ENCODE measurements at places on chromosomes 5 and 9.

GRCh38 chr5:42689391-42689790, 67.2 kb upstream of the CCDC152 start:
- no peak for DNase-seq

GRCh38 chr9:22395687-22396141, 50.9 kb upstream of the DMRTA1 start:
- DNase-seq = no peak

DNA sequence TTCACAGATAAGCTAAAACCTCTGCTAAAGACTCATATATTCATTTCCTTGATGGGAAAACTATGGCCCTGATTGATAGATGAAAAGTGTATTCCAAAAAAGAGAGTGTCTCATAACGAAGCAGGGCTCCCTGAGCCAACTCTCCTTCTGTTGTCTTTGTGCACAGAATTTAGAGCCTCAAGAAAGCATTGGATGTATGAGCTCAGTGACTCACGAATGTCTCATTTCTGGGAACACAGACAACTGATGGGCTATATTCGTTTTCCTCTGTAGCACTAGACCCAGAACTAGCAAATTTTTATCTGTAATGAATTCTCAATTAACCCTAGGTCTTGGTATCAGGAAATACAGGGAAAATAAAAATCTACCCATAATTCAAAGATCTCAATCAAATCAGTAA, 88.4 kb downstream of the LMNB1 start:
- DNase-seq = no peak

- no peak for DNase-seq
Measured at GRCh38 chr5:97544678-97545077, 361.6 kb upstream of the RIOK2 start.

DNA sequence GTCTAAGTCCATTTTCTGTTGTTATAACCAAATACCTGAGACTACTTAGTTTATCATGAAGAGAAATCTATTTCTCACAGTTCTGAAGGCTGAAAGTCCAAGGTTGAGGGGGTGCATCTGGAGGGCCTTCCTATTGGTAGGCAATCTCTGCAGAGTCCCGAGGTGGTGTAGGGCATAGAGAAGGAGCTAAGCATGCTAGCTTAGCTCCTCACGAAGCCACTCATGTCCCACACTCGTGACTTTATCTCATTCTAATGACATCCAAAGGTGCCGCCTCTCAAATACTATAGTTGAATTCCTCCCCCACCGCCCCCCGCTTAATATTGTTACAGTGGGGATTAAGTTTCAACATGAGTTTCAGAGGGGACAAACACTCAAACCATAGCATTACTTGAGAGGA, 36.0 kb upstream of the ZBED3 start:
- no peak for DNase-seq

- no peak for DNase-seq
Measured at GRCh38 chr5:150320044-150320613, 17.4 kb upstream of the ARSI start.

DNA sequence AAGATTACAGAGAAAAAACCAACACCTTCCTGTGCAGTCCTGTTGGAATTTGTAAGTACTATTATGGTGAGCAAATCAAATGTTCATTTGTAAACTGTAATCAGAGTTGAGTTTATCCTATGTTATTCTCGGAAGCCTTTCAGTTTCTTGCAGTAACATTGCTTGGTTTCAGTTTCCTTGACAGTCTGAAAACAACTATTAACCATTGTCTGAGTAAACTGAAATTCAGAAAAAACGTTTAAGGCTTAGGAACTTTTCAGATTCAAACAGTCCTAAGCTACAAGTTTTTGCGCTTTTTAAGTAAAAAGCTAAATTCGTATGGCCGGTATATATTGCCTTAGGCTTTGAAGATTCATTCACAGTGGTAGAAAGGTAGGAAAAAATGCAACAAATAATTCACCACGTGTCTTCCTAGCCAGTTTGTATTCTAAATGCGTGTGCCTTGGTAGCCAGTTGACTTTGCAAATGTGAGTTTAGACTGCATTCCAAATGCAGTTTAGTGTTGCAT, 2.5 kb downstream of the GPBP1 start:
- DNase-seq = no peak

DNA sequence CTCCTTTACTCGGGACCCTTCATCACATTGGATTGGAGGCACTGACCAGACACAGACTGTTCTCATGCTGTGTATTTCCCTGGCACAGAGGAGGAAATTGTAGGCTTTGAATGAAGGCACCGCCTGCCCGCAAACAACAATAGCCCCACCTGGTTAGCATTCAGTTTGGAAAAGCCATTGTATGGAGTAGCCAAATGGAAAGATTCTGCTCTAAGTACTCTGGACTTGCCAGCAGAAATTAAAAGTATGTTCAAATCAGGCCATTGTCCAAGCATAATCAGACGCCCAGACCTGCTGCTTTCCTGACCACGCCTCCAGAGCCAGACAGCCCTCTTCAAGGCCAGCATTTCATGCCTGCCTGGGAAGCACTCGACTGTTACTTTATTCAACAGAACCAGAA, 8.0 kb upstream of the SEMA4D start:
- DNase-seq = peak; percentile 41

- no peak for DNase-seq
Measured at GRCh38 chr5:111741278-111741677, 15.7 kb downstream of the NREP start.

- DNase-seq = no peak
Measured at GRCh38 chr5:51378061-51378409, 5.2 kb upstream of the ISL1 start.

GRCh38 chr5:102531506-102531905, 32.7 kb upstream of the SLCO6A1 start:
- no peak for DNase-seq

DNA sequence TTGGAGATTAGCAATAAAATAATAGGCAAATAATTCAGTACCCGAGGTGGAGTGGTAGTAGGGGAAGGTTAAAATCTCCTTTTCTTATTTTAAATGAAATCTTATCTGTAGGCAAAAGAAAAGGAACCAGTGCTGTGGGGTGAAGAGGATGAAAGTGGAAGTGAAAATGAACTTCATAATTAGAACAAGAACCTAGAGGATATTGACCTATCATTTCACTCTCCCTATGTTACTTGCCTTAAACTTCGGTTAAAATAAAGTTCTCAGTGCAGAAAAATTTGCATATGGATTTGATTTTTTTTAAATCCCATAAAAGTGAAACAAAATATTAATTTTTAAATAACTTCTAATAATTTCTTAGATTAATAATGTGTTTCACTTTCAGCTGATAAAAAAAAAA, 1094.9 kb upstream of the C9orf72 start:
- no peak for DNase-seq

- DNase-seq = peak; percentile 74
Measured at GRCh38 chr9:91954841-91955471, 4.9 kb upstream of the ROR2 start.

GRCh38 chr9:5269249-5269715, 35.2 kb downstream of the RLN2 start:
- DNase-seq = no peak

- no peak for DNase-seq
Measured at GRCh38 chr9:73260506-73260905, 108.8 kb downstream of the ANXA1 start.

DNA sequence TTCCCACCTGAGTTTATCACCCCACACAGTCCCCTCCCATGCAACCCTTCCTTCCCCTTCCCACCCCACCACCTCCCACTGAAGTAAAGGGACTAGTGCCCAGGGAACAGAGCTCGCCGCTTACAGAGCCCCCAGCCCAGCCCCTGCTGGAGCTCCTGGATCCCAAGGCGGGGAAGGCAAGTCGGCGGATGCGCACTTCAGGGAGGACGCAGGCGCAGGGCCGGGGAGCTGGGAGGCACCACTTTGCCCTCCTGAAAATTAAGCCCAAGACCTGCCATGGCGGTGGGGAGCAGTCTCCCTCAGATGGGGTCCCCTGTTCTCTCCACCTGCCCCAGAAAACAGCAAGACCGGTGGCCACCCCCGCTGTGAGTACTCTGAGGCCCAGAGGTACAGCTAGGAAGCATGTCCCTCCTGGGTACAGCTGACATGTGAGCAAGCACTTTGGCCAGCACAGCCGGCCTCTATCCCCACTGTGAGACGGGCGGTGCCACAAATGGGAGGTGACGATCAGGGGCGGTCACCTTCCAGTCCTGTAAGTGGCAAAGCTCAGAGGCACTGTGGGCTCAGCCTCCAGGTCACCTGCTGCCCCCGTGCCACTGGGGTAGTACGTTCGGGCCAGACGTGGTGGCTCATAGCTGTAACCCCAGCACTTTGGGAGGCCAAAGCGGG, 45.9 kb downstream of the COL23A1 start:
- no peak for DNase-seq

GRCh38 chr5:173554038-173554955, 62.2 kb downstream of the BOD1 start:
- no peak for DNase-seq

DNA sequence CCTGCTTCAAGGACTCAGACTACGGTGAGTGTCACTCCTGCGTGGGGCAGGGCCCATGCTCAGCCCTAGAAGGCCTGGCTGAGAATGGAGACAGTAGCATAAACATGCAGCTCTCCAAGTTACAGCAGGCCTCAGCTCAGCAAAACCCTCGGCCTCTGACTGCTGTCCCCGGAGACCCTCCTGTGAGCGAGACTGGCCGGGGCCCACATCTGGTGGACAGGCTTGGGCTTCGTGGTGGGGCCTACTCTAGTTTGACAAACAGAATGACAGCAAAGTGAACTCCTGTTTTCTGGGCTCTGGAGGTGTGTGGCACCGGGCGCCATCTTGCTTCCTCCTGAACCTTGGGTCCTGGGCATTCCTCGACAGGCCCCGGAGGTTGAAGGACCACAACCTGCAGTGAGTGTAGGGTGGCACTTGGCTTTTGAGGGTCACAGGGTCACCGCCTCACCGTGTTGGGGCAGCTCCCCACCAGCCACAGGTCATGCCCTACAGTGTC, 97.5 kb downstream of the PHF2 start:
- peak; percentile 46 for DNase-seq

DNA sequence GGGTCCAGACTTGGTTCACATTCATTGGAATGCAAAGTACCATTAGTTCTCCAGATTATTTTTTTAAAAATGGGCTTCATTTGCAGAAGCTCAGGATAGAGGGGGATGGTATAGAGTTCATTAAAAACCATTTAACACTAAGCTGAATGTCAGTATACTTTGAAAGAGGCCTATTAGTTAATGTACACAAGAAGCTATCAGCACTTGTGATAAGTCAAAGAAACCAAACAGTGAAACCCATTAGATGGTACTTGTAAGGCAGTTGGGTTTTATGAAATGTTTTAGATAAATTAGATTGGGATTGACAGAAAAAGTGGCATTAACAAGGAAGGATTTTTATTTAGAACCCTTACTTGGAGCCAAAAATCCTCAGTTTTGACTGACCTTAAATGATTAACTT, 229.2 kb upstream of the MPDZ start:
- no peak for DNase-seq

GRCh38 chr9:116877072-116877471, 190.0 kb downstream of the TRIM32 start:
- DNase-seq = no peak

- no peak for DNase-seq
Measured at GRCh38 chr9:9122230-9122875, 1322.8 kb upstream of the DMAC1 start.

- peak; percentile 65 for DNase-seq
Measured at GRCh38 chr5:154086641-154087040, 47.9 kb downstream of the MFAP3 start.

DNA sequence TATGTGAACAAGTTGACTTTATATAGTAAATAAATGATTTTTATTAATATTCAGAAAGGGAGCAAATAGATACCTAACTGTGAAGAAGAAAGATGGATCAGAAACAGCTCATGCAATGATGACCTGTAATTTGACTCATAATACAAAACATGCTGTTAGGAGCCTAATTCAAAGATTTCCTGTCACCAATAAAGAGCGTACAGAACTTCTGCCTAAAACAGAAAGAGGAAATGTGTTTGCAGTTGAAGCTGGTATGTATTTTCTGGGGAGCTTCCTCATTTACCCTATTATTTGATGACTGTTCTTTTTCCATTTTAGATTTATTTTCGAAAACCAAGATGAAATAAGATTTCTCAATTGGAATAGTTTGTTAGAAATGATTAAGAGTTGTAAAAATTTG, 11.4 kb downstream of the YTHDC2 start:
- DNase-seq = no peak

GRCh38 chr9:87068177-87068840, 121.0 kb upstream of the GAS1 start:
- no peak for DNase-seq

GRCh38 chr9:72579190-72579589, 57.8 kb downstream of the TMC1 start:
- no peak for DNase-seq

DNA sequence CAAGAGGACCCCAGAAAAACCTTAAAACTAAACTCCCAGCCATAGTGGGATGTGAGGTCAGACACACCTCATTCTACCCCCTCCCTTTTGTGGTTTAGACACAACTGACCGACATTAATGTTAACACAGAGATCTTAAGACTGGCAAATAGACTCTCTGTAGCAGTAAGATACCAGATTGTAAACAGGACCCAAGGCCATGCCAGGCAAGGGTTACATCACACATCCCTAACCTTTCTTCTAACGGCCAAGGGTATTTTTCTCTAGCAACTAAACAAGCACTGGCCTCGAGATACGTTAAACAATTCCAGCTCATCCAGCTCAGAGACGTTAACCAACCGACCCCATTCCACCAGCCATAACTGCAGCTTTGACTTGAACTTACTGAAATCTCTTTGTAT, 38.8 kb downstream of the NSUN2 start:
- no peak for DNase-seq

- DNase-seq = no peak
Measured at GRCh38 chr5:40202814-40203440, 476.8 kb upstream of the PTGER4 start.

DNA sequence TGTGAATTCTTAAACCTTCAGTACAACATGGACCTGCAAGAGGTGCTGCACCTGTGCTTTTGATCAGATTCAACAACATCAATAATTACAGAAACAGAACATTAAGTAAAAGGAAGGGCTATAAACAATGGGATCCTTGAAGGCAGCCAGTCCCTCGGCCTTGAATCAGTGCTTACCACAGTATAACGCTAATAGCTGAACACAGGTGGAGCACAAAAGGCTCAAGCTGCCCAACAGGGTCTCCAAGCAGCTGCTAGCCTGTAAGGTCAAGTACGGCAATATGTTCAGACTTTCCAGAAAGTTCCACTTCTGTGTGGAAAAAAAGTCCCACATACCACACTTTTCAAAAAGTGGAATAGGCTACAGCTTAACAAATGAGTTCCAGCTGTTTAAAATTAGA, 61.9 kb upstream of the ITGA1 start:
- no peak for DNase-seq

GRCh38 chr9:34456746-34457145, 1.6 kb downstream of the FAM219A start:
- no peak for DNase-seq

DNA sequence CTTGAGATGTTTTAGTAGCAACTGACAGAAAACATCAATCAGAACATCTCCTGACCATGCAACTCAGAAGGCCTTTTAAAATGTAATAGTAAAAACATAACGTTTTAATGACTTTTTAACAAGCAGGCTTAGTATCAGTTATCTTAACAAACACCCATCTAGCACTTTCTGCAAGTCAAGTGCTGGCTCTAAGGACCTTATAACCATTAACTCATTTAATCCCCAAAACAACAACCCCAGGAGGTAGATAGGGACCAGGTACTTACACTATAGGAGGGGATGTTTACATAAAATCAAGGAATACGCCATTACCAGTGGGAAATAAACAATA, 41.8 kb downstream of the ROR2 start:
- DNase-seq = no peak
